ENCODE measurements at places on chromosomes 7 and 10.

DNA sequence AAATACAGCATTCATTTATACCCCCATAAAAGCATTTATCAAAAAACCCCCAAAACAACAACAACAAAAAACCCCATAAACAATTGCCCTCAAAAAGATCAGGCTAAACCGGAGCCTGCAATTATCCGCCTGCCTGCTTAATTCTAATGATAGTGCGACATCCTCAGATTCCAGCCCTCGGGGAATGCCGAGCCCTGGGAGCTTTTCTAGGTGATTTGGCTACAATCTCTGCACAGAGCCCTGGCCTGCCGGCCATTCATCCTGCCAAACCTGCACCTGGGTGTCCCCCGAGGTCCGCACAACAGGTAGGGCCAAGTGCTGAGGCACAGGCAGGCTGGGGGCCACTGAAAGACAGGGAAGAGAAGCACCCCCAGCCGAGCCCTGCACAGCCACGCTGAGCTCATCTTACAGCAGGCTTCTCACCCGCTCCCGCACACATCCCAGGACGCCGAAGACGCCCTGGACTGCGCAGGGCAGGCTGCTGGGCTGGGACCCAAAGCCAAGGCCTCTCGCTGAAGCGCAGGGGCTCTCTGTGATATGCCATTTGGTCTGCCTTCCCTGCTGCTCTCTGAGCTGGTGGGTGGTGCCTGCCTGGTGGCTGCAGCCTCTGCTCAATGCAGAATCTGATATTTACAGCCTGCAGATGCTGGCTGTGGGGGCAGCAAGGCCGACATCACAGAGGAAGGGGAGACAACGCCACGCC, 57.5 kb downstream of the CAMK2B start:
- no peak for DNase-seq

- peak; percentile 88 for DNase-seq
Observed at GRCh38 chr7:4715410-4715776, 33.3 kb downstream of the FOXK1 start.

DNA sequence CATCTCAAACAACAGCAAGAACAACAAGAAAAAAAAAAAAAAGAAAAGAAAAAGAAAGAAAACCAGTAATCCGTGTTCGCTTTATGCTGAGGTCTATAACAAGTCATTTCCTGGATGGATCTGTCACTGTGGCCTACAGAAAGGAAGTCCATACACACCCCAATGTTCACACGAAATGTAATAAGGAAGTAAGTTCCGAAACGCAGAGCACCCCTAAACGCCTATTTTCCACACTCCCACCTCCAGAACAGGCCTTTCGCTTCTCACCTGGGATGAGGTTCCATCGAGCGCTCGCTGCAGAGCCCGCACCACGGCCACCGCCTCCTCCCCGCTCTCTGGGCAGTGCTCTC, 735 bp downstream of the ZNF394 start:
- no peak for DNase-seq

DNA sequence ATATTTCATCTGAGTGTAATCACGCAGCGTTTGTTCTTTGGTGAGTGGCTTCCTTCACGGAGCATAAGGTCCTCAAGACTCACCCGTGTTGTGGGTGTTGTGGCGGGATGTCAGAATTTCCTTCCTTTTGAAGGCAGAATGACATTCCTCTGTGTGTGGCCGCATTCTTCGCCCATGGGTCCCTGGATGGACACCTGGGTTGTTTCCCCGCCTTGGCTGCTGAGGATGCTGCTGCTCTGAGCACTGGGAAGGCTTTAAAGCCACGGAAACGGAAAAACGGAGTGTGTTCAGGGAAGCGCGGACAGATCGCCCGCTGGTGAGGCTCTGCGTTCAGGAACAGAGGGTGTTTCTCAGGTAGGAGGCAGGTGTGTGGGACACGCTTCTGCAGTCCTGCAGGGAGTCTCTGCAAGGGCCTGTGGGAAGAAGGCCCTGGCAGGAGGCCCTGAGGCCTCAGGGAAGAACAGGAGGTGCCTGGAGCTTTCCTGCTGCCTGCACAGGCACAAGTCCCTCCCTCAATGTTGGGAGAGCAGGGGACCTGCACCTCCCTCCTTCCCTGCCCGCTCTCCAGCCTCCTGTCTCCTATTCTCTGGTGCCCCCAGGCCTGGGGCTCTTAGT, 35.7 kb upstream of the SHH start:
- DNase-seq, result no peak

DNA sequence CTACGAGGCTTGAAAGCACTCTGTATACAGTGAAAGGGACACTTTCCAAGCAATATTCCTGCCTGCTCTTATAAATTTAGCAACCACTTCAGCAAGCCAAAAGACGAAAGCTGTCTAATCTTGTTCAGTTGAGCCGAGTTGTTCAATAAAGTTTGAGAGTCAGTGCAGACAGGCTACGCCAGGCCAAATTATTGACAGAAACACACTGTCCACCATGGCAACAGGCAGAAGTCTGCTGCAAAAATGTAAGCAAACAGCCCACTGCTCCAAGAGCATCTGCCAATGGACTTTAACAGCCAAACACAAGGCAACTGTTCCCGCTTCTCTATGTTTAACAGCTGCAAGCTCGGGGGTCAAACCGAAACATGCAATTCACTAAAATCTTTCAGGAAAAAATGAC, 85.7 kb downstream of the GLI3 start:
- DNase-seq, result peak; percentile 71

DNA sequence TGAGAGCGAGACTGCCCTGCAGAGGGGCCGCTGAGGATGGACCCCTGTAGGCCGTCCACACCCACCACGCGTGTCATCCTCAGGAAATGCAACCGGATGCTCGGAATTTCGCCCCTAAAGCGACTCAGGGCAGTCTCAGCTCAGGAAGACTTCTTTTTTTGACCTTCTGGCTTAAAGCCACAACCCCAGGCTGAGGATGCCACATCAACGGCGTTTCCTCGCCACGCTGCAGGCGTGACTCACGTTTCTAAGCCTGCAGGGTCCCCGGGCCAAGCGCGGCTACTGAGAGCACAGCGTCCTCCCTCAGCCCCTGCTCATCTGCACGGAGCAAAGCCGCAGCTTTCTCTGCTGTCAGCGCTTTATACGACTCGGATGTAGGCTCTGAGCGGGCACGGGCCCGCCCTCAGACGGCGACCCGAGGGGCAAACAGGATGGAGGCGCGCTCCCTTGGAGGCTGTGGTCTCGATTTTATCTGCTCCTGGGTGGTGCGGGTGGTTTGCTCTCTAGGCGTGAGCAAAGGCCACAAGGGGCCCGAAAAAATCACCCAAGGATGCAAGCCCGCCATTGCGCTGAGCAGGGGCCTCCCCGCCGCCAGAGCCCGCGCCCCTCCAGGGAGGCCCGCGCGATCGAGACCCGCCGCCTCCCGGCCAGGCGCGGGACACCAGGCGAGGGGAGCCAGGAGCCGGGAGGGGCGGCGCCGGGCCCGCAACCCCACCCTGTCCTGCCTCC, 726 bp upstream of the INSIG1 start:
- DNase-seq, result peak; percentile 81

GRCh38 chr10:48511875-48512231, 93.0 kb downstream of the ARHGAP22 start:
- DNase-seq, result no peak

DNA sequence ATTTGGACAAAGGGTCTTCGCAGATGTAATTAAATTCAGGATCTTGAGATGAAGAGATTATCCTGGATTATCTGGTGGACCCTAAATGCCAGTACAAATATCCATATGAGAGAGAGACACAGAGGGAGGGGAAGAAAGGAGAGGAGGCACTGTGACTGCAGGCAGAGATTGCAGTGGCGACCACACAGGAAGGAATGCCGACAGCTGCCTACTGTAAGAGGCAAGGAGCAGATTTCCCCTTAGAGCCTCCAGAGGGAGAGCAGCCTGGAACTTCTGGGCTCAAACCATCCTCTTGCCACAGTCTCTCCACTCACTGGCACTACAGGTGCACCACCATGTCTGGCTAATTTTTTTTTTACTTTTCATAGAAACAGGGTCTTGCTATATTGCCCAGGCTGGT, 152.3 kb downstream of the SDK1 start:
- DNase-seq, result peak; percentile 13

DNA sequence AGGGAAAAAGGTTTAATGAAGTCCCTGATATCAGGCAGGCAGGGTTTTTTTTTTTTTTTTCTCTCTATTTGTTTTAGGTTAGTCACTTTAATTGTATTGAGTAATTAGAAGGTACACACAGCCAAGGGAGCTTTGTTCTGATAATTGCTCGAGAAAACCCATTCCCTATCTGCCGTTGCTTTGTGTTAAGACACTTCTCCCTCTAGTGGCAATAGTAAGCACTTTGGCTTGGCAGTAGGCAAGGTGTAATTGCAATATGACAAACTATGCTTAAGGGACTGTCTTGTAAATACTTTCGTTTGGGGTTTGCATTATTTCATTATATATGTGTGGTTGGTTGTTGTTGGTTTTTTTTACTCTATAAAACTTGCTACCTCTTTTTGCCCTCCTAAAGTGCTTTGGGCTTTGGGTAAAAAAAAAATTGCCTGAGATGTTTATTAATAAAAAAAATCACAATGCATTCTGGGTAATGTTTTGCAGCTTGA, 113.4 kb downstream of the BTRC start:
- DNase-seq, result peak; percentile 78

GRCh38 chr7:96832092-96832662, 122.5 kb upstream of the SEM1 start:
- no peak for DNase-seq

- peak; percentile 12 for DNase-seq
Observed at GRCh38 chr10:129030996-129031843, 435.8 kb upstream of the MGMT start.

GRCh38 chr10:20034732-20035131, 218.5 kb downstream of the PLXDC2 start:
- no peak for DNase-seq

- no peak for DNase-seq
Observed at GRCh38 chr10:14349081-14349480, 18.4 kb upstream of the FRMD4A start.

- peak; percentile 98 for DNase-seq
Observed at GRCh38 chr10:95229724-95230627, 35.9 kb downstream of the ACSM6 start.

DNA sequence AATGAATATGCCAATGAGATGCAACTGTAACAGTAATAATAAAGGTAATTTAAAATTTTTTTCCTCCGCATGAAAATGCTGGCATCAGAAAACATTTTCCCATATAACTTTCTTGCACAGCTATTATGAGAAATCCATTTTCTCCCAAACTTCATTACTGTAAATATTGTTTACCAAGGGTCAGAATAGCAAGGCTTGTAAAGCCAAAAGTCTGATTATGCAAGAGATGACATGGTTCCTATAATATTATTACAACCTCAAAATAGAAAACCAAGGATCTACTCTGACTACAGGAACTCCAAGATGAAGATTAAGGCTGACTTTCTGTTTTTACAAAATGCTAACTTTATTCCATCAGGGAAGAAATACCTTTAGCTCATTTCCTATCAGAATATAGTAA, 162.7 kb upstream of the CDK1 start:
- no peak for DNase-seq

DNA sequence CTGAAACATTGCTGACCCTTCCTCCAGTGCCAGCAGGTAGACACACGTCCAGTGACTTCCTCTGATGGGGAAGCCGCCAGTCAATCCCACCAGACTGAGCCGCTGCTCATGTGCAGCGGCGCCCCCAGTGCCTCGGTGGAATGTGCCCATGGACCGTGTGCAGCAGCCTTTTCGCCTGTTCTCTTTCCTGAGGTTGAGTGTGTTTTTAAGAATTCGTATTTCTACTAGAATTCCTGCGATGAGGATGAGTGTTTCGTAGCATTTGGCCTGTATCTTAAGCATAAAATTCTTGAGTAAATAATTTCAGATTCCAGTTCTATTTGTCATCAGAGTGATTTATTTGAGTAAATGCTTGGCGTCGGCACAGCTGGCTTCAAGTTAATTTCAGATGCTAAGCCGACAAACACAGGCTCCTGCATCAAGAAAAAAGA, 35.4 kb downstream of the BNIP3 start:
- DNase-seq, result peak; percentile 91

DNA sequence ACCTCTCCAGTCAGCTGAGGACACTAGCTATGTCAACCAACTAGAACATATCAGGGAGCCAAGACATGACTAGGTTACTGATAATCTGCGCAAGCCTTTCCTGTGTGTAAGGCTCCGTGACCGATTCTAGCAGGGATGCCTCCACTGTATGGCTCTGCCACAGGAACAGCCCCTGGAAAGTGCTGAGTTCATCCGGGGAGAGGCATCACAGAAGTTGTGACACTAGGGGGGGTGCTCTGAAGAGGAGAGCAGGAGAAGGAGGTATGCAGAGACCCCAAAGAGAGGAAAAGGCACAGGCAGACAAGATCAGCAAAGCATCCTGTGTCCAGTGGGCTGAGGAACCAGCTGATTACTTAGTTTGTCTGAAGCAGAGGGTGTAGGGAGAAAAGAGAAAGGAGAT, 13.5 kb downstream of the UPP1 start:
- DNase-seq, result no peak

- DNase-seq, result no peak
Observed at GRCh38 chr7:152504367-152504766, 68.6 kb upstream of the KMT2C start.

GRCh38 chr10:88116971-88117626, 253.7 kb downstream of the PTEN start:
- DNase-seq, result no peak

DNA sequence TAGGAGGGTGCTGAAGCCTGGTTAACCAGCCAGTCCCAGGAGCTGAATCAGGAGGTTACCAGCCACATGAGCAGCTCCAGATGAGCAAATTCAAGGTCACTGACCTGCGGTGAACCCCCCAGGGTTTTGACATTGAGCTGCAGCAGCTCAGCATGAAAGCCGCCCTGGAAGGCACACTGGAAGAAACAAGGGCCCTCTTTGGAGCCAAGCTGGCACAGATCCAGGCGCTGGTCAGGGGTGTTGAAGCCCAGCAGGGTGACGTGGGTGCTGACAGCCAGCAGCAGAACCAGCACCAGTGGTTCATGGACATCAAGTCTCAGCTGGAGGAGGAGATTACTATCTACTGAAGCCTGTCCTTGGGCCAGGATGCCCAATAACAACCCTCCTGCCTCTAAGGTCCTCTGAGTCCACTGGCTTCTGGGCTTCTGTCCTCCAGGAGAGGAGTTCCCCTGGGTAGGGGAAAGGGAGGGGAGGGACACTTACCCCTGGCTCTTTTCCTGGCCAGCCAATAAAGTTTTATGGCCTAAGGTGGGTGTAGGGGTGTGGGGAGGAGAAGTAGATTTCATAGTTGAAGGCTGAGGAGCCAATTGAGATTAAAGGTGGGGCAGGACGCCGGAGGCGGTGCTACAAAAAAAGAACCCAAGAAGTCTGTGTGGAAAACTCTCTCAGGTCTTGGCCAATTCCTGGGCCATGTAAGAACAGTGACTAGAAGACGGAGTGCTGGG, 29.4 kb upstream of the ATOH7 start:
- no peak for DNase-seq

Data from IMR-90 (cell line).